A673 (cell line): ENCODE measurements at places on chromosomes 7 and 10. TPM values are rescaled to one million over a fixed set of nuclear protein-coding genes. Genes with fewer than 3 reads are reported as not detected.

Gene DNA2
- total RNA-seq: 48.7 and 51.9 TPM in 2 replicates

Gene JAZF1
- 1.5 TPM in 2 replicates for total RNA-seq

Gene CUBN
- total RNA-seq: 1.9 and 3.4 TPM in 2 replicates

Gene GIMAP8
- total RNA-seq: 0.07 TPM in 1 of 2 replicates, not detected in the other

Gene BAMBI
- total RNA-seq: 24.8 and 31.9 TPM in 2 replicates

Gene ST7
- 19.7 and 24.3 TPM in 2 replicates for total RNA-seq

Gene PLCE1
- 0.26 and 0.31 TPM in 2 replicates for total RNA-seq

Gene ZNF736
- total RNA-seq: 1.8 and 3.2 TPM in 2 replicates

Gene FXYD4
- not detected in 2 replicates for total RNA-seq

Gene GRM3
- not detected in 2 replicates for total RNA-seq

Gene KCNMA1
- total RNA-seq: 0.84 and 1.3 TPM in 2 replicates

Gene ANKRD2
- total RNA-seq: not detected in 2 replicates

Gene TMEM196
- not detected in 2 replicates for total RNA-seq

Gene CTBP2
- total RNA-seq: 77.8 and 81.7 TPM in 2 replicates

Gene TRRAP
- total RNA-seq: 48.3 and 50.2 TPM in 2 replicates

Gene LRRD1
- 0.11 TPM in 1 of 2 replicates, not detected in the other for total RNA-seq

Gene MOSPD3
- 17.3 and 24.8 TPM in 2 replicates for total RNA-seq

Gene HTR5A
- not detected in 2 replicates for total RNA-seq

Gene C10orf95
- total RNA-seq: 0.42 TPM in 1 of 2 replicates, not detected in the other
